ENCODE measurements at places on chromosomes 6 and 20.

DNA sequence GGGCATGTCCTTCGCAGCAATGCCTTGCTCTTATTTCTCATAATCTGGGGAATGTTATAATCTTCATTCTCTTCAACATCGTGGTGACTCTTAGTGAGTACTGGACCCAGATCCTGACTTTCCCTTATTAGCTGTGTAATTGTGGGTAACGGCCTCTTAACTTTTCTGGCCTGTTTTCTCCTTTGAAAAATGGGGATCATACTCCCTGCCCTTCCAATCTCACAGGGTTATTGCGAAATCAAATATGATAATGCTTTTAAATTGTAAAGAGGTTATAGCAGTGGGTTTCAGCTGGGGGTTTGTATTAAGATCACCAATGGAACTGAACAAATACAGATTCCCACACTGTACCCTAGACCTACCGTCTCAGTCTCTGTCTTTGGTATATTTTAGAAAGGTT, 77.1 kb downstream of the CTNNBL1 start:
- DNase-seq = no peak

DNA sequence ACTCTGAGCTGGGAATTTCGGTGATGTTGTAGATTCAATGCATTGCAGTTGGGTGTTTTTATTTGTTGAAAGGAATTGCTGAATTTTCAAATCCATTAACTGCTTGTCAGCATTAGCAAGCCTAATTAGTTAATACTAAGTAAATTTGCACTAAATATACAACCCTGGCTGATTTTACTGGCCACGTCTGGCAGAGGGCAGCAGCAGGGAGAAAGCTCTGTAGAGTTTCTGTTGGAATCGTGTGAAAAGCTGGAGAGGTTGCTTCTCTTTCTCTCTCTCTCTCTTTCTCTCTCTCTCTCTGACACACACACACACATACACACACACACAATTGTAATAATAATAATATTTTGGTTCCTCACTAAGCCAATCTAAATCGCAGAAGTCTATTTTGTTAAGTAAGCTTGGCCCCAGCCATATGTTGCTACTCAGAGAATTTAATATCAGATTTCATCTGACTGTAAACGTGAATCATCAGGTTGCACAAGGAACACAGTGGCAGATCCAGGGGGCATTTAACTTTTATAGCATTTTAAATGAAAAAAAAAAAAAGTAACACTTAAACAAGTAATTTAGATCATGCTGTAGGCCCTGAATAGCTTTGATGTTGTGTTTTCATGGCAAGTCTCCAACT, 289.5 kb downstream of the ESR1 start:
- DNase-seq = no peak

DNA sequence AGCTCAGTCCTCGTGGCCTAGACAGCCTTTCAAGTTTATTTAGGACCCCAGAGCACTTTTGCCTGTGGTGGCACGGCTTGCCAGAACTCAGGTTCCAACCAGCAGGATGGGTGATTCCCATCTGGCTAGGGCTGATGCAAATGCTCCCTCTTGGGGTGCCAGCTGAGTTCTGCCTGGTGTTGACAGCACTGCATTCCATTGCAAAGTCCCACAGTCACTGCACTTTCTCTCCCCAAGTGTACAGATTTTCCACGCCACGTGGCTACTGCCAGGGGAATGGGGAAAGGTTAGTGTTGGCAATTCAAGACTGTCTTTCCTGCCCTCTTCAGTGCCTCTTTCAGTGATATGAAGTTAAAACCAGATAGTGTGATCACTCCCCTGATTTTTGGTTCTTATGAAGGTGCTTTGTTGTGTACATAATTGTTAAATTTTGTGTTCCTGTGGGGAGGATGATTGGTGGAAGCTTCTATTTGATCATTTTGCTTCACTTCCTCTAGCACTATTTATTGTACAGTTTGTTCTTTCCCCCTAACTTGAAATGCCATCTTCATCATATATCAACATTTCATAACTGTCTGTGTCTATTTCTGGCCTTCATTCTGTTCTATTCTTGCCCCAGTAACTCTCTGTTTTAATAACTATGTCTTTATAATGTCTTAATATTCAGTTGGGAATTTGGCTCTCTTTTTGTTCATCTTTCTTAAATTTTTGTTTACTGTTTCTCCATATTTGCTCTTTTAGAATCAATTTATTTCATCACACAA, 86.2 kb downstream of the CFAP61 start:
- no peak for DNase-seq

DNA sequence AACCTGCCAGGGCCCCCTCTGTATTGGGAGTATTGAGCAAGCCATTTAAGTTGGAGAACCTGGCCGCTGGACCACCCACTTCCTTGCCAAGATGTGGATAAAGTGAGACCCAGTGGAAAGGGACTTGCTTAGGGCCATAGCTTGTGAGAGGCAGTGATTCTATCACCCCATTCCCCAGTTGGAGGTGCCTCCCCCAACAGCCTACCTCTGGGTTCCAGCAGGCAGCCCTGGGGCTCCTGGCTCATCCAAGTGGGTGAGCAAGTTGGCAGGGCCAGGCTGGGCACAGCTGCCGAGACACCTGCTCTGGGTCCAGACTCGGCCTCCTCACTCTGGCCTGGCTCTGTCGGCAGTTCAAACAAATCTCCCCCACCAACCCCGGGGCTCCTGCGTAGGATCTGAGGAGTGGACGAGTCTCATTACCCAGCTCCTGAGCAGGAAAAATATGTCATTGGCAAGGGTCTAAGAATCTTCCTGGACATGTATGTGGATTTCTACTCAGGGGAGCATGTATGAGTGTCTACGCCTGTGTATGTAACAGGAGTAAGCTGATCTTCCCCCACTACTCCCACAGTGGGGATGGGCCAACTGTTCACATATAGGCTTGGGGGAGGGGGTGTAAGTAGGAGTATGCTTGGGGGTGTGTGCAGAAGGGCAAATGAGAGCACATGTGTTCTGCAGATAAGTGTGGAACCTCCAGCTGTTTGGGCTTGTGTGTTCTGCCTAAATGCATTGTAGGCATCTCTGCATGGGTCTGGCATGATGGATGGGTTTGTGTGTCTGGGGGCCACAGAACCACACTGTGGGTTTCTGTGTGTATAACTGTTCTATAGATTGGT, 1.9 kb downstream of the ID1 start:
- no peak for DNase-seq

GRCh38 chr6:159282421-159282820, 113.2 kb downstream of the FNDC1 start:
- no peak for DNase-seq

Measured in activated CD4-positive, alpha-beta T cell treated with anti-CD3 and anti-CD28 coated beads, Interleukin-2, amount 50 U/mL, for 1 hour (primary cell).